ENCODE measurements at places on chromosomes 2 and 18.

GRCh38 chr2:8502316-8502715, 179.5 kb upstream of the ID2 start:
- no peak for DNase-seq

DNA sequence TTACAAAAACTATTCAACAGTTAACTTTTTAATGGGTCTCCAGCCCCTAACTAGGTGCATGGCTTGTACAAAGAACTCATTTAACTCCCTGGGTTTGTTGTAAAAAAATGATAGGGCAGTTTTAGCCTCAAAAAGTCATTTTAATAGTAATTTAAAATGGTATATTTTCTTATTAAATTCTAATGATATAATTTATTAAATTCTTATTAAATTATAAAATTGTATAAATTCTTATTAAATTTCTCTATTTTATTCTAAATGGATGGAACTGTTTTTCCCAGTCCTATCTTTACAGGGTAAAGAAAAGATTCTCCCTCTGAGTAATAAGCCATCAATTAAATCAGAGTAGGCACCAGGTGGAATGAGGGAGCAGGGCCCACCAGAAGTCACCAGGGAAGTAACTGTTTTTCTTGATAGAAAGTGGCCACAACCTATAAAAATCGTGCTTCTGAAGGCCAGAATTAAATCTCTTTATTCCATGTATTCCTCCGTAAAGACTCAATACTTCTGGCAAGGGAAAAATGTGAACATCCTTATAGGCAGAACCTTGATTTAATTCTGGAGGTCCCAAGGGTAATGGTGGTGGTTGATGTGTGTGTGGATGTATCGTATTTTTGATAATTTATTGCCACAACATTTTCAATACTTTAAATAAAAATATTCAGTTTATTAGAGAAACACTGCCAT, 814 bp downstream of the FKBP7 start:
- DNase-seq, result no peak

DNA sequence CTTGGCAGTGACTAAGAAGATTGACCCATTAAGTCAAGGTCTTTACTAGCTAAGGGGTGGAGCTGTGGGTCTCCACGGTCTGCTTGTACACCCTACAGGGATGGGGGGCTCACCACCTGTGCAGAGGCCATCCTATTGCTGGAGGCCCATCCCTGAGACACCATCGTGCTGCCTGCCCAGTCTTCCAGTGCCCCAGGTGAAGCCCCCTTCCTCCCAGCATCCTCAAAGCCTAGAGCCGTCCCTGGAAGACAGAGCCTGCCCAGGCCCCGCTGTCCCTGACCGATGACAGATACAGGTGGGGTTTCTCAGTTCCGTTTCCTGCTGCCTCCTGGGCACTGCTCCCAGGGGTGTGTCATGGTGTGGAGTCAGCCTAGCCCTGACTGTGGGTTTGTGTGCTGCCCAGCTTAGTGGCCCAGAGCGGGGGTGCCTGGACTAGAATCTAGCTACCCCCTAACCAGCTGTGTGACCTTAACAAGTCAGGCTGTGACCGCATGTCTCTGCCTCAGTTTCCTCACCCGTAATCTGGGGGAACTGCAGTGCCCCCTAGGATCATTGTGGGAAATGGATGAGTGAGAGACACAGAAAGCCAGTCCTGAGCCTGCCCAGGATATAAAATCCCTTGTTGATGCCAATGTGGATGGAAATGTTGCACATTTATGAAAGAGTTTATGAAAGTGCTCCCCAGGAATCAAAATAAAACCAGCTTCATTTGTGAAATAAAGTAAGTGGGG, 2.0 kb downstream of the OTOS start:
- DNase-seq, result no peak

- no peak for DNase-seq
Observed at GRCh38 chr18:34767601-34768027, 57.5 kb downstream of the DTNA start.

DNA sequence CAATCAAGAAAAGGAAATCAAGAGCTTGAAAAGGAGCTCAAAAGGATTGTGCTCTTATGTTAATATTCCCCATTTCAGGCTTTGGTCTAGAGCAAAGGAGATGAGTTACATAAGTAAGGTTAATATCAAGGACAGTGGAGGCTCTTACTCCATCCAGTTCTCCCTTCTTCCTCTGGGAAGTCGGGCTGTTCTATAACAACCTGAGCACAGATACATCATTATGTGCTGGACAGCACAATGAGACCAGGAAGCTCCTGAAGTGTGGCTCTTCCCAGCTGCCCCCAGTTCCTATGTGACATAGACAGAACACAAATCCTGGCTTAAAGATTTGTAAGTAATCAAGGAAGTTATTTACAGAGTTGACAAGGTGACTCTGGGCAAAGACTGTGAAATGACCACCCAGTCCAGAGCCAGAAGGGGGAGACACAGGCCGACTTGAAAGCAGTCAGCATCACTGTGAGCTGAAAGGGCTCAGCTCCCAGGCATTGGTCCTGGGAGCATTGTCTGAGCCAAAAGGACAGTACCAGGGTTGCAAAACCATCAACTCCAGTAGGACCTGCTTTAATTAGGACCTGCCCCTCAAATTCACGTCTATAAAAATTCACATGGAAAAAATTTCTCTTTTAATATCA, 917.6 kb upstream of the ACVR2A start:
- no peak for DNase-seq

DNA sequence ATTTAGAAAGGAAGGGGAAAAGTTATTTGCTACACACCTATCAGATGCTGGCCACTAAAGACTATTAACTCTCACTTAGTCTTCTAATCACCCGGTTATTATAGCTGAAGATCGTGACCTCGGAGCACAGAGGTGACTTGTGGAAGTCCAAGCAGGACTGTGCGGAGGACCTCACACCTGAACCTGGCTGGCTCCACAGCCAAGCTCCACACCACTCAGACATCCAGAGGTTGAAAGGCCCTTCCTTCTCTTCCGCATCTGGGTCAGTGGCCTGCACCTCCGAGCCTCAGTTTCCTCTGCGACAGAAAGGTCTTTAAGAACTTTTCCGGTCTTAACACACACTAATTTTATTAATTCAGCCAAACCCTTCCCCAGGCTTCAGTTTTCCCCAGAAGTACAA, 57.9 kb downstream of the TNS1 start:
- DNase-seq, result no peak

DNA sequence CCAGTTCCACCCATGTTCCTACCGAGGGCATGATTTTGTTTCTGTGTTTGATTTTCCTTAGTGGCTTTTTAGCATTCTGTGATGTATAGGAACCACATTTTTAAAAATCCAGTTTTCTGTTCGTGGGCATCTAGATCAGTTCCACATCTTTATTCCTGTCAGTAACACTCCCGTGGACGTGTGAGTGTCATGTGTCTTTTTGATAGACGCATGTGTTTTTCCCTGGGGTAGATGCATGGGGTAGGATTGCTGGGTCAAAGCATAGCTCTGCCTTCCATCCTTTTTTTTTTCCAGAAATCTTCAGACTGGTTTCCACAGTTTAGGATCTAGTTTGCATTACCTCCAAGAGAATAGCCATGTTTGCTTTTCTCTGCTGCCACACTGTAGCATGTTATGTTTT, 38.7 kb downstream of the CCDC74A start:
- no peak for DNase-seq

GRCh38 chr18:57813245-57813644, 10.1 kb upstream of the ATP8B1 start:
- DNase-seq, result no peak
